ENCODE measurements at places on chromosomes 7 and 10. TPM values are rescaled to one million over a fixed set of nuclear protein-coding genes. Genes with fewer than 3 reads are reported as not detected.

The C10orf62 gene
- total RNA-seq = 0.20 TPM

The HMX3 gene
- not detected for total RNA-seq

The C10orf105 gene
- under 0.01 TPM for total RNA-seq

The LAMB4 gene
- 14.4 TPM for total RNA-seq

The AEBP1 gene
- 56.3 TPM for total RNA-seq

The AZGP1 gene
- 39.4 TPM for total RNA-seq

The ENO4 gene
- 0.39 TPM for total RNA-seq

The EN2 gene
- total RNA-seq = under 0.01 TPM

The SEMA3A gene
- 26.9 TPM for total RNA-seq

The POM121C gene
- 14.5 TPM for total RNA-seq

The ITGB8 gene
- 27.1 TPM for total RNA-seq

The SDK1 gene
- 7.5 TPM for total RNA-seq

The TAS2R41 gene
- not detected for total RNA-seq

The KCND2 gene
- 0.79 TPM for total RNA-seq

The FAM171A1 gene
- 11.3 TPM for total RNA-seq

DNA sequence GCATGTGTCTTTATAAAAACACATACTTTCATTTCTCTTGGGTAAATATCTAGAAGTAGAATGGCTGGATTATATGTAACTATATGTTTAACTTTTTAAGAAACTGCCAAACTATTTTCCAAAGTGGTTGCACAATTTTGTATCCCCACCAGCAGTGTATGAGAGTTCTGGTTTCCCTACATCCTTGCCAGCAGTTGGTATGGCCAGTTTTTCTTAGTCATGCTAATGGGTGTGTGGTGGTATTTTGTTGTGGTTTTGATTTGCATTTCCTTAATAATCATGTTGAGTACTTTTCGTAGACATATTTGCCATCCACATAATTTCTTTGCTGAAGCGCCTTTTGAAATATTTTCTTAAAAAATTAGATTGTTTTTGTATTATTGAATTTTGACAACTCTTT, 60.3 kb downstream of the NEUROG3 start:
- no peak for DNase-seq

- no peak for DNase-seq
These were observed 41.8 kb upstream of the TSPAN13 start for GRCh38 chr7:16711730-16712129.

DNA sequence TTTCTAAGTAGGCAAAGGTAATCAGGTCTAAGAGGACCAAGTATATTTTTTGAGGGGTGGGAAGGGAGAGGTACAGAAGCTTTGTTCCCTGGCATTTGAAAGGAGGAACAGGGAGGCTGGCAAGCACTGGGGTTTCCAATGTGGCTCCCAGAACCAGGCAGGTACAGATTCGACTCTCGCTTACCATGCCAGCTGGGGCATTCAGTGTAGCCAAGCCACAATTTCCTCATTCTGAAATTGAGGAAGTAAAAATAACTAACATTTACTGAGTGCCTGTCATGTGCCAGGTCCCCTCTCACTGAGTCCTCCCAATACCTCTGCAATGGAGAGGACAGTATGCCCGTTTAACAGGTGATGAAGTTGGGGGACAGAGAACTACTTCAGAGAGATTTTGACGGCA, 45.9 kb upstream of the BET1 start:
- no peak for DNase-seq

DNA sequence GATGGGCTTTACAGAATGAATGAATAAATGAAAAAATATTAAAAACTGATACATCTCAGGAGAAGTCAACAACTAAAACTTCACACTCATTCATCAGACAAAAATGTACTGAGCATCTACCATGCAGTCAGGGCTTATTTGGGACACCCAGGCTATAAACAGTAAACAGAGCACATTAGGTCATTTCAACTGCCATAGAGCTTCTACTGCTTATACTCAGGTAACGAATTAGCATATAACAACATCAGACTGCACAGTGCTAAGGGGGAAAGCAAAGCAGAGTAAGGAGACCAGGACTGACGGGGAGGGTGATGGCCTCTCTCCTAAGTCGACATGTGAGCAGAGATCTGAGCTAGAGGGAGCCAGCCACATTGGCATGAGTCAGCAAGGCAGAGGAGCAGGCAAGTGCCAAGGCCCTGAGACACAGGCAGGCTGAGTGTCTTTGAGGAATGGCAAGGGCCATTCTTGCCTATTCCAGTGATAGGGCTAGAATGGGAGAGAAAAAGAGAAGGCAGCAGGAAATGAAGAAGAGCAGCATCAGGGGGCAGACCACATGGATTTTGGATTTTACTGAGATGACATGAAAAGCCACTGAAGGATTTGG, 528.9 kb downstream of the PARD3 start:
- no peak for DNase-seq

GRCh38 chr7:80047856-80048459, 86.7 kb upstream of the GNAI1 start:
- DNase-seq = no peak

DNA sequence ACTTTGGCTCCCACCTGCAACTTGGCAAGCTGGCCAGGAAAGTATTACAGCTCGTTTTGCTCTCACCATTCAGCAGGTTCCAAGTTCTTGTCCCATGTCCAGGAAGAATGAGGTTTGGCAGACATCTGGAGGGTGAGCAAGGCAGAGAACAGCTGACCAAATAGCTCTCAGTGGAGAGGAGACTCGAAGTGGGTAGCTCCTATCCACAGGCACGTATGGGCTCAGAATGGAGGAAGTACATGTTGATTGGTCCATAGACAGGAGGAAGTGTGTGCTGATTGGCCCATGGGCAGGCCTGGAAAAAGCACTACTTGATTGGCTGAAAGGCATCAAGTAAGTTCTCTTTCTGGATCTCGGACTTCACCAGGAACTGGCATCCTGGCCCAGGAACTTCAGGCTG, 3.0 kb upstream of the NCAPG2 start:
- DNase-seq = no peak

- DNase-seq = no peak
These were observed 203.5 kb downstream of the PTEN start for GRCh38 chr10:88066876-88067275.

GRCh38 chr10:70285476-70285831, 1.6 kb upstream of the NPFFR1 start:
- DNase-seq = no peak

- DNase-seq = no peak
These were observed 36.3 kb upstream of the EXOC6 start for GRCh38 chr10:92811986-92812385.

- DNase-seq = no peak
These were observed 6.7 kb upstream of the CYREN start for GRCh38 chr7:135177028-135177696.

GRCh38 chr7:17408245-17408903, 109.9 kb downstream of the AHR start:
- DNase-seq = no peak

GRCh38 chr7:153422291-153423209, 629.6 kb upstream of the DPP6 start:
- no peak for DNase-seq

- DNase-seq = no peak
These were observed 42.7 kb upstream of the PLXNA4 start for GRCh38 chr7:132618956-132619305.

GRCh38 chr7:131829947-131830558, 273.6 kb upstream of the PODXL start:
- no peak for DNase-seq

GRCh38 chr10:34557173-34557572, 257.9 kb downstream of the PARD3 start:
- DNase-seq = no peak

- no peak for DNase-seq
These were observed 216.4 kb downstream of the MLLT10 start for GRCh38 chr10:21750424-21750823.

- peak; percentile 77 for DNase-seq
These were observed 70.2 kb upstream of the FGFR2 start for GRCh38 chr10:121668314-121669027.

GRCh38 chr7:39184391-39184790, 206.7 kb downstream of the POU6F2 start:
- DNase-seq = no peak

DNA sequence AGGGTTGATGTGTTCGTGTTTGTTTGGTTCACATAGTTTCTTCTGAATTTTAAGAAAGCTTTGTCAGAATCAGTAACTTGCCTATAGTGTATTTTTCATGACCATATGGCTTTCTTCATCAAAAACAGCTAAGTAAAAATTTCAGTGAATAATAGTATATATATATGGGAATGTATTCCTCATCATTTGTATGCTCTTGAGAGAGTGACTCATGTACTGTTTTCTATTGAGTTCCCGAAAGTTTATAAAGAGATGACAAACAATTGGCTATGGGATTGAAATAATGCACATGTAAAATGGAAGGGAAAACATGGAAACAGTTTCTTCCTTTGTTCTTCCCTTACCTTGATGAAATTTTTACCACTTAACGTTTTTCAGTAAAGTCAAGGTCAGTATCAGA, 56.4 kb downstream of the KAT6B start:
- DNase-seq = no peak

DNA sequence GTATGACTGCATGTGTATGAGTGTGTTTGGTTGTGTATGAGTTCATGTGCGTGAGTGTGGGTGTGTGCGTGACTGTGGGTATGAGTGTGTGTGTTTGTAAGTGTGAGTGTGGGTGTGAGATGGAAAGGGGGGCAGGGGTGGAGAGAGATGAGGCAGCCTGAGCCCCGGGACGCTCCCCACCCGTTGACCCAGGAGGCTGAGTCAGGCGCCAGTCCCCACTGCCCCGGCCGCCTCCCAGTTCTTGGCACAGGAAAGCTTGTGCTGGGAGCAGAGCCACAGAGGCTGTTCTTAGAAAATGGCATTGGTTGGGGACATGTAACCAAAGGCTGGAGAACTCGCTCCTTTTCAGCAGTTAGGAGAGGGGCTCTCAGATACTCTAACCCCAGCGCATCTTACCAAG, 27.8 kb upstream of the NUB1 start:
- DNase-seq = no peak

DNA sequence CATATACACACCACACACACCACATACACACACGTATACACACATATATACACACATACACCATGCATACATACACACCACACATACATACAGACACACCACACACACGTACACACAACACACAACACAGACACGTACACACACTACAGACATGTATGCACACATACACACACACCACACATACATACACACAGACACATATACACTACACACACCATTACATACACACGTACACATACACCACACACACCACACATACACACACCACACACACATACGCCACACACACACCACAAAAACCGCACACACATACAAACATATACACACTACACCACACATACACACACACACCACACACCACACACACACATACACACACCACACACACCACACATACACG, 161.8 kb upstream of the LANCL2 start:
- DNase-seq = no peak

GRCh38 chr10:36301139-36301538, 659.0 kb upstream of the FZD8 start:
- no peak for DNase-seq

DNA sequence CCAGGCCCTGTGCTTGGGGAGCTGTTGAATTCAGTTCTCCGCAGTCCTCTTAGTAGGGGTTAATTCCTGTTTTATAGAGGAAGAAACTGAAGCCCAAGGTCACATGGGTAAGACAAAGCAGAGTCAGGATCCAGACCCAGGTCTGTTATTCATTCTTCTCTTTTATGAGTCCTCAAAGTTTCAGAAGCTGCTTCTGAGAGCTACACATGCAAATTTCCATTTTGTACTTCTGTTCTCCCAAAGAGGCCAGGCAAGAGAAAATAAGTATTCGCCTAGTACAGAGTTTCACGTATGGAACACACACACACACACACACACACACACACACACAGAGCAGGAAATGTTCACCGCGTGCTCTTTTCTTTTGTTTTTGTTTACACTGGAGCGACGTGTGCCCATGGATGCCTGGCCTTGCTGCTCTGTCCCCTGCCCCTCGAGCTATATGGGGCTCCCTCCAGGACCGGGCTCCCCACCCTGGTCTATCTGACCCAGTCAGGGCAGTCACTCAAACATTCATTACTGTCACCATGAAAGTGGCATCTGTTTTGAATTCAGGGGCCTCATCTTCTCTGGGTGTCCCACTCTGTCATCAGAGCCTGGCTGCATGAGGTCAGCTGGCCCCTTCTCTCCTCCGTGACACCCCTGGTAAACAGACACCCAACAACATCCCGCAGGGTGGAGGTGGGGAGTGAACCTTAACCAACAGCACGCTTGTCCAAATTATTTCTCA, 84.4 kb downstream of the TNS3 start:
- peak; percentile 58 for DNase-seq

DNA sequence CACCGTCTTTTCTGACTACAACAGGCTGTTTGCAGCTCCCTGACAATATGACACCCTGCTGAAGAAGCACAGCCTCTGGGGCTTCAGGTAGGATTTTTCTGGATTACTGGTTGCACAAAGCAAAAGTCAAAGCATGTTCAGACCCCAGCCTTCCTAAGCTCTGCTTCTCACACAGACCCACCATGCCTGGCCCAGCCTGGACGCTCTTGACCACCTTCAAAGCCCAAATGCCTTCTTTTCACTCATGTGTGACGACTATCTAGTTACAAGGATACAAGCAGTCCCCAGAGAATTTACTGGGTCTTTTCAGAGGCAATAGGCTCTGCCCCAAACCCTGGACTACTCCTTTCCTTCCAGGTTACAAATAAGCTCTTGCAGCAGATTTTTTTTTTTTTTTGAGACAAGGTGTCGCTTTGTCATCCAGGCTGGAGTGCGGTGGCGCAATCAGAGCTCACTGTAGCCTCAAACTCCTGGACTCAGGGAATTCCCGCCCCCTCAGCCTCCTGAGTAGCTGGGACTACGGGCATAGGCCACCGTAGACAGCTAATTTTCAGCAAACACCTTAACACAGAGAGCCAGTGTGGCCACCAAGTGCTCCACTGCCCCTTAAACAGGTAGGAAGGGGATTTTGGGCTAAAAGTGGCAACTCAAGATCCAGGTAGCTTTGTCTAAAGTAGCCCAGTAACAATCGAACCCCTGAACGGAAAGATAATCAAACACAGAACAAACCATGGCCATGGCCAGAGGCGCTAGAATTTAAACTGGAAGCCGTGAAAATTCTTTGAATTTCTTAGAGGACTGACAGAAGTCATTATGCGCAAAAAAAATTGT, 16.2 kb downstream of the SVIL start:
- no peak for DNase-seq

GRCh38 chr7:138407792-138408191, 52.3 kb upstream of the TRIM24 start:
- peak; percentile 12 for DNase-seq

DNA sequence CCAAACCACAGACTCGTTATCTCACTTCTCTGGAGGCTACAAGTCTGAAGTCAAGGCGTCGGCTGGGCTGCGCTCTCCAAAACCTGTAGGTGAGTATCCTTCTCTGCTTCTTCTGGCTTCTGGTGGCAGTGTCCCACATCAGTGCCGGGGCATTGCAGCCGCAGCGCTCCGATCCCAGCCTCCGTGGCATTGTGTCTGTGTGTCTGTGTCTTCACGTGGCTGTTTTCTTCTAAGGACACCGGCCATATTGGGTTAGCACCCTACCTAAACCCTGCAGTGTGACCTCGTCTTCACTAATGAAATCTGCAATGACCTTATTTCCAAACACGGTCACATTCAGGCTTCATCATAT, 584.9 kb upstream of the COBL start:
- no peak for DNase-seq

- no peak for DNase-seq
These were observed 15.0 kb upstream of the ARMC3 start for GRCh38 chr10:22912763-22913384.

- DNase-seq = no peak
These were observed 359.4 kb downstream of the GPAM start for GRCh38 chr10:111824128-111824527.

Measured in skin of body (tissue), 3 donors.